H1 (cell line): ENCODE measurements at places on chromosomes 3 and 15. TPM values are rescaled to one million over a fixed set of nuclear protein-coding genes. Genes with fewer than 3 reads are reported as not detected.

ANKUB1 gene
- total RNA-seq: not detected in 2 replicates

- no peak for DNase-seq
These were observed 106.3 kb downstream of the PROS1 start for GRCh38 chr3:93867425-93867824.

DNA sequence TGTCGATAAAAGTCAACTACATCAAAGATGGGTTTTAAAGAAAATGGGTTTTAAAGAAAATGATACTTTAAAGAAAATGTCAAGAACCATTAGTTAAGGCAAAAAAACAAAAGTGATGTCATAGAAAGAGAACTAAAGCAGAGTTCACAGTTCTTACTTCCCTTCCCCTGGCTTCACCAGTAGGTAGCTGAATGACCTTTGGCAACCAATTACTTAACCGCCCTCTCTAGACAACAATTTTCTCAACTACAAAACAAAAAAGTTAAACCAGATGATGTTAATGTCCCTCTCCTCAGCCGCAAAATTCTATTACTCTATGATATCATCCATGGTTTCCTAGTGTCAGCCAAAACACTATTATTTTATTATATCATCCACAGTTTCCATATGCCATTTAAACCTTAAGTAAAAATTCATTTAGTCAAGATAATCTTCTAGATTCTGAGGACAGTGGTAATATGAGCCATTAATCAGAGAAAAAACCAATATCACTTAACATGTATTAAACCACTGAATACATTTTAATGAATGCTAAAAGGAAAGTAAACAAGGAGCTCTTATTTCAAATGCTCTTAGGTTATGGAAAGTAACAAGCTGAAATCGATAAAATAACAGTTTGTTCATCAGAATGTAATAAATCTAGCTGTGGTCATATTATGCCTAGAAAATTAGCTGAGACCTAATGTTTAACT is 13.1 kb downstream of the RYK start:
- no peak for DNase-seq

- no peak for DNase-seq
These were observed 23.5 kb upstream of the TSC22D2 start for GRCh38 chr3:150384296-150385212.

NLGN1 gene
- total RNA-seq: 14.0 and 14.8 TPM in 2 replicates

ERICH6 gene
- not detected in 2 replicates for total RNA-seq

- peak; percentile 72 for DNase-seq
These were observed 26.0 kb upstream of the GNB5 start for GRCh38 chr15:52217186-52217585.

GRCh38 chr3:159936541-159936940 is 52.1 kb upstream of the IL12A start:
- DNase-seq: no peak

DNA sequence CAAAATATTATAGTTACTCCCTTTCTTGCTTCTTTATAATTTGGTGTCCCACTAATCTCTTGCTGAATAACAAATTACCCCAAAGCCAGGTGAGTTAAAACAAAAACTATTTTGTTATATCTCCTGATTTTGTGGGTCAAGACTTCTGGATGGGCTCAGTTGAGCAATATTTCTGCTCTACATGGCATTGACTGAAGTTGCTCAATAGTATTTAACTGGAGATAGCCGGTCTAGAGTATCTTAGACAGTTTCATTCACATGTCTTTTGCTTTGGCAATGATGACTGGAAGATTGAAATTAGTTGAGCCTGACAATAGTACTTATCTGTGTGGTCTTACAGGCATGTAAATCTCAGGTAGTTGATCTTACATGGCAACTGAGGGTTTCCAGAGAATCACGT is 51.0 kb upstream of the TP63 start:
- no peak for DNase-seq

CHP1 gene
- 83.3 and 89.0 TPM in 2 replicates for total RNA-seq

DNA sequence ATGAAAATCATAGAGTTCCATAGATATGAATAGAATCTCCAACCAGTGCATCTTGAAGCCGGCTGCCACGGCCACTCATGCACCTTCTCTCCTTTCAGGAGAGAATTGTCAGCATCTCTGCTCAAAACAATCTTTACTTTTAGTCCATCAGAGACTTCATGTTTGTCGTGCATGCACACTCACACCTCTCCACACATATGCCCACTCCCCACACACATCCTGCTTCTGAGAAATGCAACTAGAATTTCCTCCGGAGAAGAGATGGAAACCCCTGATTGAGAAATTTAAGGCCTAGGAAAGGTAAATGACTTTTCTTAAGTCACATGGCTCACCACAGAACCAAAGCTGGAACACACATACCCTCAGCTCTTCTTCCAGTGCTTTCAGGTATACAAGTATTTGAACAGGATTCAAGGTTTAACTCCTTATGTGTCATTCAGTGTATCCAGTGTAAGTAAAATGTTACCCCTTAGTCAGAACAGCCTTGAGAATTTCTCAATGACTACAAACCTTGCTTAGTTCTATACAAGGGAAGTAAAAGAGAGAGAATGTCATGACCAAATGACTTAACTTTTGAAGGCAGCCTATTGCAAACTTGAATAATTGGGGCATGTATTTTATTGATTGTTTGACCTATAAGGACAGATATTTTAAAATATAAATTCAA is 69.1 kb upstream of the TSEN2 start:
- DNase-seq: no peak

GRCh38 chr3:101379658-101380376 is 59.4 kb upstream of the IMPG2 start:
- no peak for DNase-seq

DNA sequence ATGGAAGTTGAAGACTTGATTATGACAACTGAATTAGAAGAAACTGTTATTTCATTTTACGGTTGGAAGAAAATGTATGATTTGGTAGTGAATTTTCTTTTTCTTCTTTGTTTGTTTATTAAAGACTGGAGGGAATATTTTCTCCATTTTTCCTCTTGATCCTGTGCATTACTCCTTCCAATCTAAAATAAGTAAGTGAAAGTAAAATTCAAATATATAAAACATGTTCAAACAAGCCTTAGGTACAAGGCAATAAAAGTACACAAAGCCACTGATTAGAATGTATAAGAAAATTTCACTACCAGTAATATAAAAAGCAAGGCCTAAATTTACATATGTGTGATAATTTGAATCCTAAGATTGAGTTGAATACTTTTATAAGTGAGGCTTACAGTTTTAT is 181.2 kb upstream of the MME start:
- DNase-seq: no peak

DNA sequence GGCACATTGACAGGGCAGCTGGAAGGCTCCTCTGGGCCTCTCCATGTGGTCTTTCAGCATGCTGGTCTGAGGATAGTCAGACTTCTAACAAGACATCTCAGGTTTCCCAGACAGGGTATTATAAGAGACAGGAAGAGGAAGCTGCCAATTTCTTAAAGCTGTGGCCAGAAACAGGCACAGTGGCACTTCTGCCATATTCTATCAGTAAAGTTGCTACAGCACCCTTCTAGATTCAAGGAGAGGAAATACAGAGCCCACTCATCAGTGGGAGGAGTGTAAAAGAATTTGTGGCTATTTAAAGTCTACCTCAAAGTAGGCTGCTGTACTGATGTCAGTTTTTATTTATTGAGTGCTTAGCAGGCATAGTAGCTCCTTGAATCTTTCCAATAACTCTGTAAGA is 55.5 kb downstream of the BTD start:
- DNase-seq: no peak
